ENCODE measurements at places on chromosomes 1 and 21.

DNA sequence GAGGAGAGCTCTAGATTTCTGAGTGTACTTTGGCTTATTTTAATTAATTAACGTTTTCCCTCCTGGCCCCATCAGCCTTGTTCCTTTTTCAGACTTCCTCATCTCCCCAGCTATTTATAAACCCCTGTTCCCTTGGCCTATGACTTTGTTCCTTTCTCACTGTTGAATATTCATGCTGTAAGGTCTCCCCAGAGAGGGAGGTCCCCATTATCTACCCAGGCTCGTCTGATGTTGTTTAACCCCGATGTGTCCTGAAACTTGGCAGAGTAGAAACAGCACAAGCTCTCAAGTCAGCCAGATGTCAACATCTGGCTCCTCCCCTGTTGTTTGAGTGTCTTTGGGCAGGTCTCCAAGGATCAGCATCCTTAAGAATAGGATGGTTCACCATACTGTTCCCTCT is 153.6 kb downstream of the HIVEP3 start:
- DNase-seq = no peak

DNA sequence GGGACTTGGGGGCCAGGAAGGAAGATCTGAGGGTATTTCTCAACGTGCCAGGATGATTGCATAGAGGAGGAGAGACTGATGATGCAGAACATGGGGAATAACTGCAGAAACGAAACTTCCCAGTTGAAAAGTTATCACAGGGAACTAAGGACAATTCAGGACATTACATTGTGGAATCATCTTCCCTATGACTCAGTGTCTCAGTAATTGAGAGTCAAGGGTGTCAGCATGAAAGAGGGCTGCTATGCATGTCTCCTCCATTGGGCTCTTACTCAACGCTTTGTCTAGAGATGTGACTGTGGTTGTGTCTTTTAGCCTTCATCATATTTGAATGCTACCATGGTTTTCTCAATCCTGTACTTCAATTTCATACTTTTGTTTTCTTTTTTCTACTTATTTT is 48.9 kb upstream of the PTGFR start:
- no peak for DNase-seq

GRCh38 chr1:106523497-106523896 is 533.0 kb upstream of the PRMT6 start:
- DNase-seq = no peak

GRCh38 chr1:245684571-245684970 is 529.8 kb downstream of the KIF26B start:
- no peak for DNase-seq

- peak; percentile 37 for DNase-seq
Measured at GRCh38 chr1:47624531-47624930, 186.7 kb downstream of the FOXD2 start.

GRCh38 chr1:234745276-234745675 is 135.3 kb upstream of the IRF2BP2 start:
- DNase-seq = no peak

- DNase-seq = no peak
Measured at GRCh38 chr1:160779626-160780397, 16.2 kb upstream of the LY9 start.

GRCh38 chr1:25658791-25659431 is 42.3 kb downstream of the MAN1C1 start:
- peak; percentile 27 for DNase-seq

DNA sequence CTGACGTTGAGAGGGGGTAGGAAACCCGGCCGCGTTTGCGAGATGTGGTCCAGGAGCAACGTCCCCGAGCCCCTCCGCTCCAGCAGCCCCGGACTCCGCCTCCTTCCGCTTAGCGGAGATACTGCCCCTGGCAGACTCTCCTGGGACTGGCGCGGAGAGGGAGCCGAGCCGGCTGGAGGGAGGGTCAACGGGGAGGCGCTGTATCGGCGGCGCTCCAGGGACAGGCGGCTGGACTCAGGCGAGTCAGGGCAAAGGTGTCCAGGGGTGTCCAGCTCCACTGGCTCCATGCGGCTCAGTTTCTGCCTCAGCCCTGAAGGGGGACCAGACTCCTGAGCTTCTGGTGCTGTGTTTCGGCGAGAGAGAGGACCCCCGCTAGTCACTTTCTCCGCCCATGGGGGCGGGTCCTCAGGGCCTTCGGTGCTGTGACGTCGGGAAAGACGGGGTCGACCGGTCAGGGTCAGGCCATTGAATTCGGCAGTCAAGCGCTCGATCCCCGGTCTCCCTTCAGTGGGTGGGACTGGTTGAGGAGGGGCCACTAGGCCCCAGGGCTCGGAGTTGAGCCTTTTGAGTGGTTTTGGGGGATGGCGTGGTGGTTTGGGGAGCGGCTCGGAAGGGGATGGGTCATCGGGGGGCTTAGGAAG is 2.8 kb upstream of the LIX1L start:
- peak; percentile 94 for DNase-seq

GRCh38 chr1:60069691-60070090 is 3.9 kb downstream of the C1orf87 start:
- DNase-seq = no peak

DNA sequence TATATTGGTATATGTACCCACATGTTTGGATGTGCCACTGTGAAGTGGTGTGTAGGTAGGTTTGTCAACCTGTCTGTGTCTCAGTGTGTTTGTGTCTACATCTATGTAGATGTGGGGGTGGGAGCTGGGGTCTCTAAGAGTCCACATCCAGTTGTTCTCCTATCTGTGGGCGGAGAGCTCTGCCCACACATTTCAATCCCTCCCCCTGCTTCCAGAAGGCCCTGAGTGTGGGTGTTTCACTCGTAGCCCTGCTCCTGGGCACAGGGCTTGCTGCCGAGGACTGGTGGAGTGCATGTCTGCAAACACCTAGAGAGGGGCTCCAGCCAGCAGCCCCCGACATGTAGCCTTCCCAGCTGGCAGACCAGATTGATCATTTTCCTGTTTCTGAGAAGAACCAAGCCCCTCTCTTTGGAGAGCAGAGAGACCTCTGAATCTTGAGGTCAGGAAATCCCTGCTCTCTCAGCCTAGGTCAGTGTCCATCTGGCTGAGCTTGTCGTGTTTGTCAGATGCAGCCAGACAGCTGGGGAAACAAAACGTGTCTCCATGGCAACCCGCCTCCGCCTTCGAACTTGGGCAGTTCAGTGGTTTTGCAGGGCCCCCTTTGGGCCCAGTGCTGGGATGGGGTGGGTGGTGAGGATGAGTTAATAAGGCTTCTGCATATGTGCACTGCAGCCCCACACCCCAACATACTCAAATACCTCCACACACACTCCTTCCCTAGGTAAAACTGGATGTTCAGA is 31.2 kb upstream of the SYNC start:
- no peak for DNase-seq

GRCh38 chr1:240405751-240406150 is 206.2 kb downstream of the GREM2 start:
- no peak for DNase-seq

DNA sequence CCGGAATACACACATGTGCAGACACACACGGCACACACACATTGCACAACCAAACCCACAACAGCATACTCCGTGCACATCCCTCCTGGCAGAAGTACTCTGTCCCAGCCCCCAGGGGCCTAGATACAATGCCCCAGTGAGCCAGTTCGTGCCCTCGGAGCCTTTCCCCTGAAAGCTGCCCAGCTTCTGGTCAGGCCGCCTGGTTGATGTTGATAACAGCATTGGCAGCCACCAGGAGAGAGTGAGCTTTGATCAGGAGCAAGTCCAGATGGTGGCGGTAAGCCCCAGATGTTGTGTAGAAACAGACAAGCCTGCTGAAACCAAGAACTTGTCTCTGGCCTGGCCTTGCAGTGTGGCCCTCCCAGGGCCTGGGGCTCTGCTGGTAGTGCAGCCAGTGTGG is 109.1 kb downstream of the GRIK3 start:
- no peak for DNase-seq

GRCh38 chr21:32340863-32341848 is 42.5 kb downstream of the MRAP start:
- no peak for DNase-seq

- peak; percentile 78 for DNase-seq
Measured at GRCh38 chr1:159922511-159923202, 2.6 kb downstream of the TAGLN2 start.

- DNase-seq = no peak
Measured at GRCh38 chr1:44380666-44381177, 24.3 kb upstream of the RNF220 start.

DNA sequence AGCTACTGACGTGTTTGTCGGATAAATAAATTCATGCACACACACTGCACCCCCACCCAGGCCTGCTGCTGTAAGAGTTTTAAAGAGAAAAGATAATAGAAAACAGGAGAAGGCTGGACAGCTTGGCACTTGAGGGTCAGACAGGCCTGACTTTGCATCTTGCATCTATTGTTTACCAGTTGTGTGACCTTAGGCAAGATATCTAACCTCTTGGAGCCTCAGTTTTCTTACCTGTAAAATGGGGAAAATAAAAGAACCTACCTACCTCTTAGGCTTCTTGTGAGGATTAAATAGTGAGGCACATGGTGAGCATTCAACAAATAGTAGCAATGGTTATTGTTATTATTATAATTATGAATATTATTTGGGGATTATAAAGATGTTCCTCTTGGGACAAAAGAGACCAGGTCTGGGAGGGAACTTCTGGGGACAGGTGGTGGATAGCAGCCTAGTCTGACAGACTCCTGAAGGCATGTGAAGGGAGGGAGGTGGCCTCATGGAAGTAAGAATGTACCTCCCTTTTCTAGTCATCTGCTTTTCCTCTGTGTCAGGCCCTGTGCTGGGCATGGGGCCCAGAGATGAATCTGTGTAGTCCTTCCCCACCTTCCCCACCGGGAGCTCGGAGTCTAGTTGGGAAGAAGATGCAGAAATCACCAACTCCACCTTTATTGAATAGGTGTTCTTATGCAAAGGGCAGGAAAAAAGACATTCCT is 18.3 kb upstream of the EPB41 start:
- DNase-seq = no peak

- no peak for DNase-seq
Measured at GRCh38 chr21:25133939-25134338, 473.3 kb downstream of the MRPL39 start.
